Stimulated activated CD4-positive, alpha-beta T cell treated with anti-CD3 and anti-CD28 coated beads, TNF-alpha, amount 100 ng/mL, for 1 hour (primary cell): ENCODE measurements at places on chromosomes 7 and 10.

DNA sequence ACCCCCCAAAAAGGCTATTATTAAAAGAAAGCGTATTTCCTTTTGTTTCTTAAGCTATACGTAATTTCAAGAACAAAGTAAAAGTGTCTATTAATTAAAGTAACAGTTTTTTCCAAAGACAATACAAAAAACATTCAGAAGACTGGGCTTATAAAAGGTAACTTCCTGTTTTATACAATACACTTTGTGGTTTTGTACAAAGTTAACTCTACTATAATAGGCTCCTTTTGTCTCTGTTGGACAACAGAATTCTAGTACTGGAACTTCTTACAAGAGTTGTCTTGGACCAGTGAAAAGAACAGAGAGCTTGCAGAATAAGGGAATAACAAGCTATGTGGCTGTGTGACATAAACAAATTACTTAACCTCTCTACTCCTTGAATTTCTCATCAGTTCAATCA, 21.5 kb downstream of the SFMBT2 start:
- DNase-seq, result no peak

DNA sequence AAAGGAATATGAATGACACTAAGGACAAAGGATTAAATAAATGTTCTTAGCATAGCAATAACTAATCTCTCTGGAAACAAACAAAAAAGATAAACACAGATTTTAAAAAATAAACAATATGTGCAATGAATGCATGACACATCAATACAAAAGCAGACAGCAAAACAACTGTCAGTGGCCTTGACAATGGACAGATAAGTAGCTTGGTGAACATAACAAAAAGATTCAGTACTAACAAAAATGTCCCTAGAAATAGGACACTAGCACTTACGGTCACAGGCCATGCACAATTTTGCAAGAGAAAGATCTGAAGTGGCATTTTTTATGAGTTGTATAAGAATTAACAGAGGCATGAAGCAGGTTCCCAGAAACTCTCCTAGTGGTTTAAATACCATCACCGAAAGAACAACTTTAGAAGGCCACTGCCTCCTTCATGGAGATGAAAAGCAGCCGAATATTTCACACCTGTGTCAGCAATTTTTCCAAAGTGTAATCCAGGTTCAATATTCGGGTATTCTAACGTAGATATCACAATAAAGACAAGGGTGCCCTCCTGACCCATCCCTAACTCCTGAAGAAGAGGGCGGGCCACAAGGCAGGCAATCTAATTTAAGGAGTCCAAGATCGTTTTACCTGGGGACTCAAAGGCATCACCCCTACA, 231.3 kb upstream of the MKLN1 start:
- no peak for DNase-seq

DNA sequence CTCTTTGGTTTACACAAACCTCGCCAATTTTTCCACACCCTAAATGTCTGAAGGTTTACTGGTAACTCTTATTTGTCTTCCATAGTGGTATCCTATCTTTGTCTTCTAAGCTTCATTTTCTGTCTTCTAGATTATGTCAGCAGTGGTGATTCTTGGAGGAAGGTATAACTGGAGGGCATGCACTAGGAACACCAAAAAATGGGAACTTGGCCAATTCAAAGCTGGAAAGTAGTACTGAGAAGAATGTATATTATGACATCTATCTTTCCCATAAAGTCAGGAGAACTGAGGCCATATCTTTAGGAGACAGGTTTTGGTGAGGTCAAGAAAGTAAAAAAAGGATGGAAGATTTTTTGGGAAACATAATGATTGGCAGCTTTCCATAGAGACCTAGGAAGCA, 113.3 kb downstream of the CPEB3 start:
- no peak for DNase-seq

DNA sequence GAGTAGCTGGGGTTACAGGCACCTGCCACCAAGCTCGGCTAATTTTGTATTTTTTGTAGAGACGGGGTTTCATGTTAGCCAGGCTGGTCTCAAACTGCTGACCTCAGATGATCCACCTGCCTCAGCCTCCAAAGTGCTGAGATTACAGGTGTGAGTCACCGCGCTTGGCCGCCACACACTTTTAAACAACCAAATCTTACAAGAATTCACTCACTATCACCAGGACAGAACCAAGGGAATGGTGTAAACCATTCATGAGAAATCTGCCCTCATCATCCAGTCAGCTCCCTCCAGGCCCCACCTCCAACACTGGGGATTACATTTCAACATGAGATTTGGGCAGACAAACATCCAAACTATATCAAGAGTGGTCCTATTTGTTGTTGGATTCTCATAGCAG, 43.6 kb downstream of the MGAM start:
- DNase-seq, result no peak

DNA sequence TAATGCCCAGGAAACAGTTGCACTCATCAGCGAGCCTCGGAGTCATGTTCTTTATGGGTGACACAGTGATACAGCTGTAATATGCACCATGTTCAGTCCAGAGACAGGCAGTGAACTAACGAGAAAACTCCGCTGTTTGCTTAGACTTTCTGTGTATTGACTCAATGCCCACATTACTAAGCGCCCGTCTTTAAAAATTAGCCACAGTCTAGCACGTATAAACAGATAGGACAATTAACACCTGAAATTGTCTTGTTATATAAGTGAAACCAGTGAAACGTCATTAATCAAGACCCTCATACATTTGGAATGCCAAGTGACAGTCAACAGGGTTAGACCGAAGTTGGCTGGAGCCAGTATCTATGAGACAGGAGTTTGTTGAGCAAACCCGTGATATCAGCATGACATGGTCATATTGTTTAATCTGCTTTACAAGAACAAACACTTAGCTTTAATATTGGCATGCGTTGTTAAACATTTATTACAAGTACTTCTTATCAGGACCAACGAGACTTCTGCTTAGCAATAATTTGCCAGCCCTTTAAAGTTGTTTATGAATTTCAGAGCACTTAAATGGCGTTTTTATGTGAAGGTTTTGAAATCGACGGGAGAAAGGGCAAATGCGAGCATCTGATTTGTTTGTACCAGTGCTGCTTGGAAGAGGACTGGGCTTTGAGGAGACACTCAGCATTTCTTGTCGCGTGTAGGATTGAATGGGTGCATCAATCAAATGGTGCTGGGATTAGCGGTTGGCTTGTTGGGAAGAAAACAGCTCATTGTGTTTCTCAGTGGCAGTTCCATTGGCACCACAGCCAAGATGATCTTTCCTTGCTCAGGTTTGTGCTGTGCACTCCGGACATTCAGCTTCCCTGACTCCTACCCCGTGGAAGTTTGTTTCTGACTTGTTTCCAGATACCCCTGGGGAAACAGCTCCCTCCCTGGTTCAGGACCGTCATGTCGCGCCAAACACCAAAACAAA, 56.3 kb downstream of the CAMK1D start:
- DNase-seq, result no peak

- no peak for DNase-seq
These were observed 479.7 kb downstream of the RPS24 start for GRCh38 chr10:78513330-78513729.

DNA sequence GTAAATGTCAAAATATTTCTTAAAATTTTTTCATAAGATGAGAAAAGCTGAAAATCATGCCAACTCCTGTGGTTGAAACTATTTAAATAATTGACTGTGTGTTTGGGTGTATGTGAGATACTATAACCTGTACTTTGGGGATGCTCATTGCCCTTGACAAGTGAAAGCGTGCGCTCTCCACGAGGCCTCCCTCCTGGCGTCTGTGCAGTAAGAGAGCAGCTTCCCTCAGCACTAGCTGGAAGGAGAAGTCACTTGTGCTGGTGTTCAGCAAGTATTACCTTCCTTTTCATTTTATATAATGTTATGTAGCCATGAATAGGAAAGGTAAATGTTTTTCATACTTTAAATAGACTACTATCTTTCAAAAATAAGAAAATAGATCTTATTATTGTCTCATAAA, 118.9 kb downstream of the ZEB1 start:
- no peak for DNase-seq
